ENCODE measurements at places on chromosomes 2 and 18. TPM values are rescaled to one million over a fixed set of nuclear protein-coding genes. Genes with fewer than 3 reads are reported as not detected.

GRCh38 chr2:164014068-164014731, 278.4 kb upstream of the FIGN start:
- DNase-seq = no peak

GRCh38 chr2:109407276-109408042, 206.3 kb downstream of the SEPTIN10 start:
- DNase-seq = no peak

The ZNF513 gene
- total RNA-seq = 10.7 TPM

DNA sequence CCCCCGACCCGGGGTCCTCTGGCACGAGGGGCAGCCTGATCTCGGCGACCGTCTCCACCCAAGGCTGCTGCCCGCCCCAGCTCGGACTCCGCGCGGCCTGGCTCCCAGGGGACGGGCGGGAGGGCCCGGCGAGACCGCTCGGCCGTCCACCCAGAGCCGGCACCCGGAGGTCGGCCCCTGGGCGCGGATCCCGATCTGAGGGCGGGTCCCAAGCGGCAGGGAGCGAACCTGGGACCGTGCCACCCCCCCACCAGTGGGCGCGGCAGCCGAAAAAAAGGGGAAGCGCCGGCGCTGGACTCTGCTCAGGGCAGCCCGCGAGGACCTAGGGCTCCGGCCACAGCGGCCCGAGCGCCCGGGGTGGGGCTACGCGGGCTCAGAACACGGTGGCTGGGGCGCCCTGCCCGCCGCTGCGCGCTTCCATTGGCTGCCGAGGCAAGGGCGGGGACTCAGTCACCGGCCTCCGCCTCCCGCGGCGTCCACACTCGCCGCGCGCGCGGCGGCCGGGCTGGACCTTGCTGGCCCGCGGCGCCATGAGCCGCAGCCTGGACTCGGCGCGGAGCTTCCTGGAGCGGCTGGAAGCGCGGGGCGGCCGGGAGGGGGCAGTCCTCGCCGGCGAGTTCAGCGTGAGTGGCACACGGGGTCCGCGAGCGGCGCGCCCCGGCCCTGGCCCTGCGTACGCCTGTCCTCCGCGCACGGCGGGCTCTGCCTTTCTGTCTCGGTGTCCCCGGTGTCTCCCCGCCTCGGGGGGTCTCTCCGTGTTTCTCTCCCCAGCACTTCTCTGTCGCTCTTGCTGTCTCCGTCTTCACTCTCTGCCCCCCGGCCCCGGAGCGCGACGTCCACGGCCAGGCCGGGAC, at the start of gene PTPN18:
Gene PTPN18, plus strand, starts transcription at position 479 of the 854 bp plus-strand sequence. Its CDS starts 52 bp downstream, at position 531.
- no peak for DNase-seq

The CGREF1 gene
- 3.4 TPM for total RNA-seq

GRCh38 chr2:217430916-217431576, 571.2 kb upstream of the TNP1 start:
- DNase-seq = no peak

GRCh38 chr2:164910101-164910899, 45.0 kb downstream of the SLC38A11 start:
- no peak for DNase-seq
